ENCODE measurements at places on chromosomes 5 and 9.

DNA sequence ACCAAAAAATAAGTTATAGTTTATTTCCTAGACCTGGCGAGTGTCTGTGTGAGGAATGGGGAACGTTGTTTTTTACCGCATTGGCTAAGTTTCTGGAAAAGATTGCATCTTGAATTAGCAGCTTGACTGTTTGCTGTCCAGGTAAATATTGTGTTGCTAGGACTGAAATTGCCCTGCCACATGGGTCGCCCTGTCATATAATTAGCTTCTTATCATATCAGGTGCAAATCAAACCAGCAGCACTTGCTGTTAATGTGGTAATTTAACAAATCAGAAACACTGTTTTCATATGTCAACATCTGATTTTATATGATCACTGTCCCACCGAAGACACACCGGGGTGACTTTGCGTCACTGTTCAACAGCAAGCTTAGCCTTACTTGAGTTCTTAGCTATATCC lies 63.7 kb upstream of the ZNF622 start:
- DNase-seq, result no peak

GRCh38 chr5:140084541-140084940 lies 29.4 kb upstream of the PURA start:
- DNase-seq, result no peak

GRCh38 chr9:113695901-113696300 lies 180.2 kb upstream of the ZNF618 start:
- DNase-seq, result no peak

DNA sequence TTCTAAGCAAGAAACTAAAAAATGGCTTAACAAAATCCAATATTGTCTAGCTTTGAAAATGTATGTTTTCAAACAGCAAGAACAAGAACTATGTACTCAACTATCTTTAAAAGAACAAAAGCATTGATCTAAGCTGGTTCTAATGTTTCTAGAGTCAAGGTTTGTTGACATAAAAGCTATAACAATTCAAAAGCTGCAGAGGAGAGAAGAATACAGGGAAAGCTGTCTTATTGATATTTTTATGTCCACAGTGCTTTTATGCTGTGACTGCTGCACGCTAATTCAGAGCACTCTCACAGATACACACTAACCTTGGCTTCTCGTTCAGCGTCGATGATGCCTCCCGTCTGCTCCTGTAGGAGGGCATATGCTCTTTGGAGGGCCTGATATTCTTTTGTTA lies 129.5 kb upstream of the DPYSL3 start:
- DNase-seq, result no peak

DNA sequence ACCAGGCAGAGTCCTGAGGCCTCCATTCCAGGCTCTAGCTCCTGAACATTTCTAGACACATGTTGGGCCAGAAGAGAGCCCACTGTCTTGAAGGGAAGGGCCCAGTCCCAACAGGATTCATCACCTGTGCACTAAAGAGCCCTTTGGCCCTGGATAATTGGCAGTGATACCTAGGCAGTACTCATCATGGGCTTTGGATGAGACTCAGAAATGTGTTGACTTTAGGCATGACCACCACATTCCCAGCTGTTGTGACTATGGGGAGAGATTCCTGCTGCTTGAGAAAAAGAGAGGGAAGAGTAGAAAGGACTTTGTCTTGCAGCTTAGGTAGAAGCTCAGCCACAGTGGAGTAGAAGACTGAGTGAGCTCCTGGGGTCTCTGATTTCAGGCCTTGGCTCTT lies 138.4 kb upstream of the DAPK1 start:
- no peak for DNase-seq

DNA sequence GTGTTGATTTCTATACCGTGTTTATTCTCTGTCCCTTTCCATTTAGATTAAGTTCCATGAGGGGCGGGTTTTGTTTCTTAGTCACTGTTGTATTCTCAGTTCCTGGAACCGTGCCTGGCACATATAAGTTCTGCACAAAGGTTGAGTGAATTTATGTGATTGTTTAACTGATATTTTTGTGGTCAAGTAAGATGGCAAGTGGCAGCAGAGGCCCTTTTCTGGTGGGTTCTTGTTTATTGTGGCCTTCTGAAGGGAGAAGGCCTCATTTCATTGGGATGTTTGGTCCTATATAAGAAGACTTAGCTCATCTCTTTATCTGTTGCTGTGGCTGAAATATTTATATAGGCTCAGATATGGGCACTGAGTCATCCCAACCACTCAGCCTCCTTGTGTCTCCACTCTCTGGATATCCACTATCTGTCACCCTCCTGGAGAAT lies 262.5 kb downstream of the PSAT1 start:
- no peak for DNase-seq

- no peak for DNase-seq
Observed at GRCh38 chr9:121809356-121810050, 158.1 kb downstream of the DAB2IP start.

DNA sequence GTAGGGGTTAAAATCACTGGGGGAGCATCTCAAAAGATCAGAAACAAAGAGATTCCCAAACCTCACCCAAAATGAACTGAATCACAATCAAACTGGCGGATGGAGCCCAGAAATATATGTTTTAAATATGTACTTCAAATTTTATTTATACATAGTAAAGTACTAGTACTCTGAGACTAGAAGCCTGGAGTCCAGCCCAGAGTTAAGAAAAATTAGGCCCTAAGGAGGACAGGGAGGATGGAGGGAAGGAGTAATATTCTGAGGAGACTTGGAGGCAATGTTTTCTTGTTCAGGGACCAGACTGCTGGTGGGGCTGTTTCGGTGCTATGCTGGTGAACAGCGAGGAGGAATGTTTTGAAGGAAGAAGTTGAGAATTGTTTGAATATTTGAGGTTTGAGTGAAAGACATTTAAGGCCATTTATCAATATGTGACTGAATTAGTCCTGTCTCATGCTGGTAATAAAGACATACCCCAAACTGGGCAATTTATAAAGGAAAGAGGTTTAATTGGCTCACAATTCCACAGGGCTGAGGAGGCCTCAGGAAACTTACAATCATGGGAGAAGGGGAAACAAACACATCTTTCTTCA lies 552.4 kb upstream of the DAB2 start:
- DNase-seq, result no peak

DNA sequence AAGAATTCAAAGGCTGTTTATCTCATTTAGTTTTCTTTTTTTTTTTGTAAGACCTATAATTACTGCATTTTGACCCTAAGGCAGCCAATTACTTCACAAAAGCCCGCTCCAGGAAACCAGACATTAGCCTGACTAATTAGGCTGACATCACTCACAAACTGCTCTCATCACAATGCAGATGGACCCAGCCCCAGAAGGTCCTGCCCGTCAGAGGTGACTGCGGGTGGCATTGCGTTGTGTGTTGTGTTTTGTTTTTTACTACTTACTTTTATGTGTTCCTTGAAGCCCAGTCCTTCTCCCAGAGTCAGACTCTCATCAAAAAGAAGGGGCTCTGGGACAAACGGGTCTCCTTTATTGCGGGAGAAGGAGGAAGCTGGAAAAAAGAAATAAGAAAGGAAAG lies 172.2 kb downstream of the HSD17B3 start:
- no peak for DNase-seq

Data from stimulated activated CD4-positive, alpha-beta T cell treated with anti-CD3 and anti-CD28 coated beads, Interleukin-2, amount 100 ng/mL, for 4 hours (primary cell).